Activated CD8-positive, alpha-beta memory T cell treated with anti-CD3 and anti-CD28 coated beads for 1 hour (primary cell): ENCODE measurements at places on chromosomes 3 and 15.

DNA sequence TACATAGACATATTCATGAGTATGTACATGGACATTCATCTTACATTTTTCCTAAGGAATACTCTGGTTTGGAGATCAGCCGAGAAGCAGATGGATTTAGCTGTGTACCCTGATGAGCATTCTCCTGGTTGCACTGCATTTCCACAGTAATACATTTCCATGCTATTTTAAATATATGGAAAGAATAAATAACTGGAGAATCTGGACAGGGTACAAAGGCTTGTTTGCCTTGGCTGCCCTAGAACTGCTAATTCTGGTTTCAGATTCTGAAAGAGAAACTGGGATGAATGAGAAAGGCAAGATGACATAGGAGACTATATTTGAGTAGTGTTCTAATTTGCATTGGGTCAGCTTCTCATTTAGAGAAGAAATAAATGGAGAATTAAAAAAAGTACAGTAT is 190.8 kb upstream of the FAM3D start:
- DNase-seq = no peak

DNA sequence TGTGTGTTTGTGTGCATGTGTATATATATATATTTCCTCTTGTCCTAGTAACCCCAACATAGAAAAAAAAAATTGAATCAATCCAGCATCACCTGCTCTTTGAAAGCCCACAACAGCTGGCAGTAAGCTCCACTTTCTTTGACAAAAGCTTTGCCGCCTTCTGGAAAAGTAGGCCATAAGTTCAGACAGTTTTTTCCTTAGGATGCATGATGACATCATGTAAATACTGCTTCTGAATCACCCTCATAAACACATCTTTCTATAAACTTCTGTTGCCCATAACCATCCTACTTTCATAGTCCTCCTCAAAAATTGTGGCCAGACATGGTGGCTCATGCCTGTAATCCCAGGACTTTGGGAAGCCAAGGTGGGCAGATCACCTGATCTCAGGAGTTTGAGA is 67.4 kb downstream of the CSNK1G1 start:
- DNase-seq = no peak

DNA sequence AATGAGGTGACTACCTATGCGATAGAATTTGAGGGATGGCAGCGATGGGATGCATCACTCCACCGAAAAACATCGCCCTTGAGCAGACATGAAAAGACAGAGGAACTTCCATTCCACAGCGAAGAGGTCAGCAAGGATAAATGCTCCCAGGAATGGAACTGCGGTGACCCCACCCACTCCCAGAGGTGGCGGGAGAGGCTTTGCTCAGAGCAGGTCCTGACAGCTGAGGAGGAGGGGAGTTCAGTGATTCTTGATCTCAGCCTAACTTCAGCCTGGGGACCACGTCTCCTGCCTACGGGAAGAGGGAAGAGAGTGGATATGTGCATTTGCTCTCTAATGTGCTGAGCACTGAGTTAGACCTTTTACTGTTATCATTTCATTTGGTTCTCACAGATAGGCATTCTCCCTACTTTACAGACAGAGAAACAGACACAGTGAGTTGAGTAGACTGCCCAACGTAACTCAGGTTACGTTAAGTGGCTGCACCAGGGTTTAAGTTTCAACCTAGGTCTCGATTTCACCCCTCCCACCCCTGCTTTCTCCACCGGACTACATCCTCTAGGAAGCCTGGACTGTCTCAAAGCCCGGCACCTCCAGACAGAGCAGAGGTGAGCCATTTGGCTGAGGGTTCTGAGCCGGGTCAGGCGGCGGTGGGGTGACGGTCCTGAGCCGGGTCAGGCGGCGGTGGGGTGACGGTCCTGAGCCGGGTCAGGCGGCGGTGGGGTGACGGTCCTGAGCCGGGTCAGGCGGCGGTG is 170.0 kb downstream of the RAB11A start:
- no peak for DNase-seq

DNA sequence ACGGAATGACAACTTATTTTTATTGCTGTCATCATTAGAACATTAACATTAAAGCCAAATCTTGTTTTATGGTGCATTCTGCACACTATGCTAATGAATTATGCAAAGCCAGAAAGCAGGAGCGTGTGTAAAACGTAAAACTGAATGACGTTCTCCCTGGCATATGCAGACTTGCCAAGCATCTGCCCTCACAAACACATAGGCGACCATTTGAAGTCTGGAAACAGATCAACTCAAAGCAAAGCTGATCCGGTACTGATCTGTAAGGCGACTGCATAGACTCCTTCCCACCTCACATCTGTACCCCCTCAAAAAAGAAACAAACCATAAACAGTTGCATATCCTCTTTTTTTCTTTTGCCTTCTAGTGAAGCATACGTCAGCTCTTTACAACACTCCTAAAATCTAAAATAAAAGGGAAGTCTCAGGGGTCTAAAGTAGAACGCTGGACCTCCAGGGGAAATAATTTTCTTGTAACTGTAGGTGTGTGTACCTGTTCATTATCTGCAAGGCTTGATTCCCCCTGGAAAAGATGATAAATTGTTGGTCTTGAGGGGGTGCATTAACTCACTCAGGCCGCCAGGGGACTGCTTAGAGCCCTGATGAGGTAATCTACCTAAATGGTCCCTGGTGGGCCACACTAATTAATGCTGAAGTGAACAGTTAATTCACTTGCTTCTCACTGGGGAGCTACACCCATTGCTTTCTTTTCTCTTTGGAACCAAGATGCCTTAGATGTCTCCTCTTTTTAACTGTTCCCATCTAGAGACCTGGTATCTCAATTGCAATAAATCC is 231.4 kb downstream of the CDIN1 start:
- DNase-seq = no peak

GRCh38 chr3:133040696-133041523 is 2.7 kb downstream of the TMEM108 start:
- DNase-seq = no peak

DNA sequence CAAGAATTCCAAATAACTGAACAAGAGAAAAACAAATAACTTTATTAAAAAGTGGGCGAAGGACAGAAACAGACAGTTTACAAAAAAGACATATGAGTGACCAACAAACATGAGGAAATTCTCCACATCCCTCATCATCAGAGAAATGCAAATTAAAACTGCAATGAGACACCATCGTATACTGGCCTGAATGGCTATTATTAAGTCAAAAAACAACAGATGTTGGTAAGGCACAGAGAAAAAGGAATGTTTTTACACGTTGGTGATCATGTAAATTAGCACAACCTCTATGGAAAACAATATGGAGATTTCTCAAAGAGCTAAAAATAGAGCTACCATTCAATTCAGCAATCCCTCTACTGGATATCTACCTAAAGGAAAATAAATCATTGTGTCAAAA is 1260.4 kb upstream of the ALCAM start:
- no peak for DNase-seq

DNA sequence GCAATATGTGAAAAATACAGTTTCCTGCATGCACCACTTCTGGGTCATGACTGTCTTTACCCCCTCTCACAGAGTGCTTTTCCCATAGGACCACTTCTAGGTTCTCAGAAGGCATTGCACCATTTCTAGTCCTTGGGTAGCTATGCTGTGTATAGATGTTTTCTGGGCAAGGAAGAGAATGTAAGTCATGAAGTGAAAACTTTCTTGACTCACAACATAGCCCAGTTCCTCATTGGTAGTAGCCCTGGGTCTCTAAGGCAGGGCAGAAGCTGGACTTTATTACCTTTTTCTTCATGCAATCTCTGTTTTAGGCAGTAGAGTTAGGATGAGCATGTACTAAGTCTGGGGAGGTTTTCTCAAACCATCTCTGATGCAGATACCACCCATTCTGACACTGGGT is 203.1 kb downstream of the EPHB1 start:
- no peak for DNase-seq

DNA sequence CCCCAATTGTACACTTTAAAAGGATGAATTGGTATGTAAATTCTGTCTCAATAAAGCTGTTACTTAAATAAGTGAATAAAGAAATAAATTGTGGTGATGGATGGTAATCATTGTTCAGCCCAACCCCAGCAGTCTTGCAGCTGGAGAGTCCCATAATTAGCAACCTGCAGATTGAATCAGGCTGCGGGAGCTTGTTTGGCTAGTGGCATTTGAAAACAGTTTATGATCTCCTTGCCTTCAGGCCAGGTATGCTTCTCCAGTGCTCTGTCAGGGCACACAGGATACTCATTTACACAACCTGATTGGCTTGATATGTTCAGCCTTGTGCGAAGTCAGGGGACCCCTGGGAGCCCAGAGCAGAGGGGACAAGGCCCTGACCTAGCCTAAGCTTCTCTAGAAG is 16.5 kb upstream of the TSEN2 start:
- no peak for DNase-seq

DNA sequence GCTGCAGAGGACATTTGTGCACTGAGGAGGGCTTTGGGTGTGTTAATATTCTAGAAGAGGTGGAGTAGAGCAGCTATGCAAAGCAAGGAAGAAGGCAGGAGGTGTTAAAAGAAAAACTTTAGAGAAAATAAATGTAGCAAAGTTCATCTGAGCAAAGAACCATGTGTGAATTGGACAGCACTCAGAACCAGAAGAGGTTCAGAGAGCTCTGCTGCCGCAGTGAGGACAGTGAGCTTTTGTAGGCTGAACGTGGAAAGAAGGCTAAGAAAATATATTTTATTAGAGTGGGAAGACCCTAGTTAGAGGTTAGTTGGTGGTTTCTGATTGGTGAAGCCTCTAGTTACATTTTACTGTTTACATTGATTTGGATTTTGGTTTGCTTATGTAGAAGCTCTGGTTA is 50.7 kb downstream of the ST6GAL1 start:
- DNase-seq = no peak

DNA sequence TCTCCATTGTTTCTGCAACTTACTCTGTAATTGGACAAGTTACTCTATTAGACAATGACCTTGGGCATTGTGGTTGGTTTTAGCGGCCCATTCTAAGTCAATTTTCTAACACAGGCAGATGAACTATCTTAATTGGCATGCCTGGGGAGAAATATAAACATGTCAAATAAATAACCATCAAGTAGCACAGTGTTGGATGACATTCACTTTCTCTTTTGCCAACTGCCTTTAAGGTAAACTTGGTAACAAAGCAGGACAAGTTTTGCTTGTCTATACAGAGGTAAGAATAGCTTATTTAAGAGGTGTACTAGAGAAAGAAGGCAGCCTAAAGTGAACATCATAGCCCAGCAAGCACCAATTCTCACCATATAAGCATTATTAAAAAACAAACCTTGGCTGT is 599.6 kb downstream of the GBE1 start:
- DNase-seq = no peak

DNA sequence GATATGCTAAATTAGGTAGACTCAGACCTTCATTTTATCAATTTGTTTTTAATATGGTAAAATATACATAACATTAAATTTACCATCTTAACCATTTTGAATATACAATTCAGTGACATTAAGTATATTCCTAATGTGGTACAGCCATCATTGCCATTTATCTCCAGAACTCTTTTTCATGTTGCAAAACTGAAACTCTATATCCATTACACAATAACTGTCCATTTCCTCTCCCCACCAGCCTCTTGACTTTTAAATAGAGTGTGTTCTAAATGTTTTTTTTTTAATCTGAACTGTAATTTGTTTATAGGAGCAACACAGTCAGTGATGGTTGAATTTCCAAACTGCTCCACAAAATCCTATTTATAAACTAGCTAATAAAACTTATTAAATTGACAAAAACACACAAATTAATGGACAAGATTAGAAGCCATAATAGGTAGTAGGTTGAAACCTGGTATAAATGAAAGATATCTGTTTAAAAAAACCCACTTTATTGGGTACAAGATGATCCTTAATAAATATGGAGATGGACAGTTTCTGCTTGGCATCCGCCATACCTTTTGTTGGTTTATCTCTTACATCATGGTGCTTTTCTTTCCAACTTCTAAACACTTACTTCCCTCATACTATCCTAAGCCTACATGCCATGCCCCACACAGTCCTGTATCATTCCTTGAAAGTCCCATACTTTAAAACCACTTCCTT is 142.4 kb downstream of the ZPLD1 start:
- DNase-seq = no peak
